ENCODE measurements at places on chromosomes 3 and 15.
A peak's percentile ranks its signal among the peaks of the same experiment; 100 is the strongest.

- no peak for DNase-seq
Observed at GRCh38 chr3:64865839-64866570, 178.2 kb upstream of the ADAMTS9 start.

DNA sequence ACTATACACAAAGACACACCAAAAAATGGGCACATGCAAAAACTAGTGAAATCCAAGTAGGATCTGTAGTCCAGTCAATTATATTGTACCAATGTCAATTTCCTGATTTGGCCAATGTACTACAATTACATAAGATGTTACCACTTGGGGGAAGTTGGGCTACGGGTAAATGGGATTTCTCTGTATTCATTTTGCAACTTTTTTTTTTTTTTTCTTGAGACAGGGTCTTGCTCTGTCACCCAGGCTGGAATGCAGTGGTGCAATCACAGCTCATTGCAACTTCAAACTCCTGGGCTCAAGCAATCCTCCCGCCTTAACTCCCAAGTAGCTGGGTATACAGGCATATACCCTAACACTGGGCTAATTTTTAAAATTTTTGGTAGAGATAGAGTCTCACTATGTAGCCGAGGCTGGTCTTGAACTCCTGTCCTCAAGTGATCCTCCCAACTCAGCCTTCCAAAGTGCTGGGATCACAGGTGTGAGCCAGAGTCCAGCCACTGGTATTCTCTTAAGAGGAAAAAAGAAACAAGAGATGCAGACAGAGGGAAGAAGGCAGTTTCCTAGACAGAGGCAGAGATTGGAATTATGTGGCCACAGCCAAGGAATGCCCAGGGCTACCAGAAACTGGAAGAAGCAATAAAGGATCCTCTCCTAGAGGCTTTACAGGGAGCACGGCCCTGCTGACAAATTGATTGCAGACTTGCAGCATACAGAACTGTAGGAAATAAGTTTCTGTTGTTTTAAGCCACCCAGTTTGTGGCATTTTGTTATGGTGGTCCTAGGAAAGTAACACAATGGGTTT, 33.3 kb downstream of the TFDP2 start:
- no peak for DNase-seq

- DNase-seq: no peak
Observed at GRCh38 chr15:23437146-23437545, 9.9 kb downstream of the GOLGA6L2 start.

DNA sequence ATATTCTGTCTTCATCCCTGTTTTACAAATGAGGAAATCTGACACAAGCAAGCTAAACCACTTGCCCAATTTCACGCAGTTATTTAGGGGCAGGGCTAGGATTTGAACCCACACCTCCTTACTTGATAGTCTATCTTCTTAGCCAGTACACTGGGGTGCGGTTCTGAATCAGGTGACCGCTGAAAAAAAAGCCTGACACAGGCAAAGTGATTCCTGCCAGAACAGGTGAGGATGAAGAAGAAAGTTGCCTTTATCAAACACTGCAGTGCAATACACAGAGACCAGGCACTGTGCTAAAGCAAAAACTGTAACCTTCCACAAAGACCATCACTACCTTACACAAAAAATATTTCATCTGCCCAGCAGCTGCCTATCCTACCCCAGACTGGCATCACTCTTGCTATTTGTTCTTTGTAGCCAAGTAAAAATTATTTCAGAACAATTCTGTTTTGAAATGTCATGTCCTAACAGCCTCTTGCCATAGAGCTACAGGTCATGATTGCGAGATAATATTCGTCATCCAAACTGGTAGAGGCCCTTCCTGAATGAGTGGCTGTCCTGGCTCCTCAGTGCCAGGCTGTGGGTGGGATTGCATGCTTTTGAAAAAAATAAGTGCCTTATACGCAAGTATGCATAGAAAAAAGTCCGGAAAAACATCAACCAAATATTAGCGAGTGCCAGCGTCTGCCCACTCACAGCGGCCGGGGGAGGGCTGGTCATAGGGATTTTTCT, 142.3 kb upstream of the TPM1 start:
- DNase-seq: no peak

- no peak for DNase-seq
Observed at GRCh38 chr3:106590216-106590615, 721.4 kb upstream of the CBLB start.

DNA sequence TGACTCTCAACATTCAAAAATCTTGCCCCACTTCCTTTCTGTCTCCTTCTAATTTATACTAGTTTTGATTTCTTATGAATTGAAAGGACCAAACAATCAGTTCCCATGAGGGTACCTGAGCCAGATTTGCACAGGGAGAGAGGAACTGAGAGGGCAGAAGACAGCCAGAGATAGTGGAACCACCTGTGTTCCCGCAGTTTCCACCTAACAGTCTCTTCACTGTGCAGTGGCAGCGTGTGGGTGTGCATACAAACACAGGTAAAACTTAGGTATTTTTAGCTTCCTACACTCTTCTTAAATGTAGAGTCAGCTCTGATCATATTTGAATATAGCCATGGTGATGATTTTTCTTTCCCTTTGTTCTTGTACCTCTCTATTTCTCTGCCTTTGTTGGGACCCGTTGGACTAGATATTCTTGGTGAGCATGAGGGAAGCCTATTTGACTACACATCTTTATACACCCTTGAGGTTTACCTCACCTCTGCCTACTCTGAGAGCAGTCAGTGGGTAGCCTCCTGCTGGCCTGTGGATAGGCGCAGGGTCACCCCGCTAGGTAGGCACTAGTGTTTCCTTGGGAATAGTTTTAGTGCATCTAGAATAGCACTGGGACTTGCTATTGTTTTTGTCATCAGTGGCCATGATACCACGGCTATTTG, 58.8 kb downstream of the MAP3K13 start:
- no peak for DNase-seq

DNA sequence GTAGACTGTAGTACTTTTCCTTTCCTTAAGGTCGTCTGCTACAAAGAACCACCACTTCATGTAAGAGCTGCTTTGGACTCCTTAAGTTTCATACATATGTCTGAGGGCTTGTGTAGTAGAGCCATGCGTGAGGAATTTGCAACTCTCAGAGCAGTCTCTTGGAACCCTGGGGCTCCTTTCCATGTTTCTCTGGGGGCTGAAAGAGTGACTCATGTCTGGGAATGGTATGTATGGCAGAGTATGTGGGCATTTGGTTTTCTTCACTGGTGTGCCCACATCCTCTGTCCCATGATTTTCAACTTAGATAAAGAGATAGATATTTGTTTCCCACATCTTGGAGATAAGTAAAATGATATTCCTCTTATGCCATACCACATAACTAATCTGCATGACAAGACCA, 20.6 kb upstream of the RBM5 start:
- no peak for DNase-seq

GRCh38 chr3:81242871-81243270, 518.6 kb downstream of the GBE1 start:
- no peak for DNase-seq

DNA sequence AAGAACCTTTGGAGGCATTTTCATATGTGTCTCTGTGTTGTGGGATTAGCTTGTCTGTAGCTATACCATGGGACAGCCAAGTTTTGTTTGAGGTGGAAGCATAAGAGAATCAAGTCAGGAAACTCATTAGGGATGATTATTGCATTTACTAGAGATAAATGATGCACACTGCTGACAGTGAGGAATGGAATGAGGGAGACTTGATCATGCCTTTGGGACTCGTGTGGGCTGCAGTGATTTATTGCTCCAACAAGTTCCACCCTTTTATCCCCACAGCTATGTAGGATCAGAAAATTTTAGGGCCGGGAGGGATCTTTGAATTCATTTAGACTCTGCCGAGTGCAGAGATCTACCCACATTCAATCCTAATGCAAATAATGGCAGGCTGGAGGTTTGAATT, 16.3 kb downstream of the ZNF385D start:
- no peak for DNase-seq

DNA sequence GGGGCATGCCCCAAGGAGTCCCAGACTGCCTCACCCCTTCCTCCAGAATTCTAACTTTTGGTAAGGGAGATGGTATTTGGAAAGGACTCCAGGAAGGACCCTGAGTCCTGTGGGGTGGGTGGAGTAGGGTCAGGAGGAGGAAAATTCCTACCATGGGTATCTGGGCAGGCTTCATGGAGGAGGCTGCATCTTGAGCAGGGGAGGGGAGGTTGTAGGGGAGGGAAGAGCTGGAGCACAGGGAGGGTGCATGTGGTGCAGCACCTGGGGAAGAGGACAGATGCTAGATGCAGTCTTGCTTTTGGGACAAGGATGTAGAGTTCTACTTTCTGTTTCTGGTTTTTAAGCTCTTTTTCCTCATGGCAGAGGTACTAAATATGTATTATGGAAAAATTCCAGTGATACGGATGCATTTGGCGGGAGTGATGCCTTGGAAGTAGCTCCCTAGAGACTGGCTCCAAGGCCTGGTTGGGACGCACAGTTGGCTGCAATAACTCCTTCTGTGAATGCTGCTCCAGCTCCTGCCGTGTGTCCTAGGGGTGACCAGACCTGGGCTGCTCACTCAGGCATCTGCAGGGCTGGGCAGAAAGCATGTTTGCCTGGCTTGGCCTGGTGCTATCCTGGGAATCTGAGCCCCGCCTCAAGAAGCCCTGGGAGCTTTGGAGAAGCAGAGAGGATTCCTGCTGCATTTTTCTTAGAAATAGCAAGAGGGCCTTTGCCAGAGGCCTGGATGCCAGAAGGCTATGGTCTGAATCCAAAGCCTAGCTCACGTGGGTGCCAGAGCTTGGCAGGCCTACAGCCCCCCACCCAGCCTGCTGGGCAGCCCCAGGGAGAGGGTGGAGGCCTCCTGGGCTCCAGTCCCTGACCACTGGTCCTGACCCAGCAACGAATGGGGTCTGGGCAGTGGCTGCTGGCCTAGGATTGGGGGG, 10.1 kb downstream of the SEMA3F start:
- no peak for DNase-seq

DNA sequence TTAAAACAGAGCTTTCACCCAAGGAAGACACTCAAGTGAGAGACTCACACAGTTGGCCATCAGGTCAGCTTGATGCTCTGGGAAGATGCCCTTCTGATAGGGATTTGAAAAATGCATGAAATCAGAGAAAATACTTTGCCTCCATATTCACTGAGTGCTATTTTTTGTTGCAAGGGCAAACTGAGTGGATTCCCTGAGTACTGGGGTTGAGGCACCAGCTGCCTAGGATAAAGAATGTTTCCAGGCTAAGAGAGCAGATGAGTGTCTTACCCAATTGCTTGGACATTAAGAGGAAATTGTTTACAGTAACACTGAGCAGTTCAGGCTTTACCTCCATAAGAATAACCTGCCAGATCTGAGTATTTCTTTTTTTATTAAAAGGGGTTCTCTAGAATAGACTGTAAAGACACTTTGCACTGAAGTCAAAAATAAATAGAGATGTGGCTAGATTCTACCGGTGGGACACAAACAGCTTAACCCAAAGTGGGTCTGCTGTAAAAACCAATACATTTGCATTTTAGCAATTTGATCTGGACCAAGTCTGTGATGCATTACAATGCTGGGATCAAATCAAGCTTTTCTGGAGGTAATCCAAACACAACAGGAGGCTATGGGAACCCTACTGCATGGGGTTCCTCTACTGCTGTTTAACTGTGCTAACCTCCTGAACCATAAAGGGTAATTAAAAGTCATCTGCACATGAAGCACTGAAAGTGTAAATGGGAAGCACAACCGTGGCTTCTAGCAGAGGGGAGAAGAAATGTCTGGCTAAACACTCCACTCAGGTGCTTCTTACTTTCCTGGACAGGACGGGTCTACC, 238.8 kb upstream of the WNT5A start:
- DNase-seq: no peak

- peak; percentile 26 for DNase-seq
Observed at GRCh38 chr15:57138349-57138788, 219.9 kb downstream of the TCF12 start.

- DNase-seq: no peak
Observed at GRCh38 chr3:64505419-64505818, 182.4 kb downstream of the ADAMTS9 start.

GRCh38 chr3:152160350-152161011, 108.2 kb upstream of the MBNL1 start:
- DNase-seq: no peak

GRCh38 chr3:167493244-167493643, 19.4 kb upstream of the SERPINI2 start:
- DNase-seq: no peak

DNA sequence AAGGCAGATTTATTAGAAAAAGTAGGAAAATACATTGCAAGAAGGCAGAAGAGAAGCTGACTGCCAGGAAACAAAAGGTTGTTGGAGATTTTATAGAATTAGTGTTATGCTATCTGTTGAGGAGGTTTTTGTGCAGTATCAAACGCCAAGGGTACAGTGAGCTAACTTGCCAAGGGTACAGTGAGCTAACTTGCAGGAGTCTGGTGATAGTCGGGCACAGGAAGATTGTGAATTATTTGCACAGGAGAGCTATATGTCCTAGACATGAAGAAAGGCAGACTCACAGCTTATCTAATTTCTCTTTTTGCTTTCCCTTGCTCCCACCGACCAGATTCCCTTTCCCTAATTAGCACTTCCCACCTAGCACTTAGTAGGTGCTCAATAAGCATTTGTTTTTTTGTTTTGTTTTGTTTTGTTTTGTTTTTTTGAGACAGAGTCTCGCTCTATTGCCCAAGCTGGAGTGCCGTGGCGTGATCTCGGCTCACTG, 2.7 kb upstream of the CSK start:
- DNase-seq: no peak

- no peak for DNase-seq
Observed at GRCh38 chr3:48674505-48674904, 11.2 kb downstream of the NCKIPSD start.

GRCh38 chr15:70186152-70186551, 88.4 kb upstream of the TLE3 start:
- no peak for DNase-seq

DNA sequence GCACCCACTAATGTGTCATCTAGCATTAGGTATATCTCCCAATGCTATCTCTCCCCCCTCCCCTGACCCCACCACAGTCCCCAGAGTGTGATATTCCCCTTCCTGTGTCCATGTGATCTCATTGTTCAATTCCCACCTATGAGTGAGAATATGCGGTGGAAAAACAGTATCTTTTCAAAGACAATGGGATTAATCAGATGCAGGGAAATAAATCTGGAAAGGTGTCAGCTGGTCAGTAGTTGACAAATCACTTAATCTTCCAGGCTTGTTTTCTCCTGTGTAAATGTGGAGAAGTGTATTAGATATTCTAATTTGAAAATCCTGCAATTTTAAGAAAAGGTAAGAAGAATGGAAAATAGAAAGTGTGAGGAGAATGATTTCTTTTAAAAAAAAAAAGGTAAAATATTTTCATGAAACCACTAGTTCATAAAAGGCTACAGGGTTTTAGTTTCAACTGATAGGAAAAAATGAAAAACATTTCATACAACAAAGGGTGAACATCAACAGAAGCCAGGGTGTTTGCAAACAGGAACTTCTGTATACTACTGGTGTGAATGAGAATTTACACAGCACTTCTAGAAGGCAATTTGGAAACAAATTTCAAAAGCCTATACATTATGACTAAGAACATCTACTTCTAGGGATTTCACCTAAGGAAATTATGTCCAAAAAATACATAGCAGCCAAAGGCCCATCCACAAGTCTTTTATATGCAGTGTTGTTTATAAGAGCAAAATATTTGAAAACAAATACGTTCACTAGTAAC, 113.5 kb downstream of the CBLB start:
- DNase-seq: no peak

All from CMK (cell line).